ENCODE measurements at places on chromosomes 13 and 19.
A peak's percentile ranks its signal among the peaks of the same experiment; 100 is the strongest.

DNA sequence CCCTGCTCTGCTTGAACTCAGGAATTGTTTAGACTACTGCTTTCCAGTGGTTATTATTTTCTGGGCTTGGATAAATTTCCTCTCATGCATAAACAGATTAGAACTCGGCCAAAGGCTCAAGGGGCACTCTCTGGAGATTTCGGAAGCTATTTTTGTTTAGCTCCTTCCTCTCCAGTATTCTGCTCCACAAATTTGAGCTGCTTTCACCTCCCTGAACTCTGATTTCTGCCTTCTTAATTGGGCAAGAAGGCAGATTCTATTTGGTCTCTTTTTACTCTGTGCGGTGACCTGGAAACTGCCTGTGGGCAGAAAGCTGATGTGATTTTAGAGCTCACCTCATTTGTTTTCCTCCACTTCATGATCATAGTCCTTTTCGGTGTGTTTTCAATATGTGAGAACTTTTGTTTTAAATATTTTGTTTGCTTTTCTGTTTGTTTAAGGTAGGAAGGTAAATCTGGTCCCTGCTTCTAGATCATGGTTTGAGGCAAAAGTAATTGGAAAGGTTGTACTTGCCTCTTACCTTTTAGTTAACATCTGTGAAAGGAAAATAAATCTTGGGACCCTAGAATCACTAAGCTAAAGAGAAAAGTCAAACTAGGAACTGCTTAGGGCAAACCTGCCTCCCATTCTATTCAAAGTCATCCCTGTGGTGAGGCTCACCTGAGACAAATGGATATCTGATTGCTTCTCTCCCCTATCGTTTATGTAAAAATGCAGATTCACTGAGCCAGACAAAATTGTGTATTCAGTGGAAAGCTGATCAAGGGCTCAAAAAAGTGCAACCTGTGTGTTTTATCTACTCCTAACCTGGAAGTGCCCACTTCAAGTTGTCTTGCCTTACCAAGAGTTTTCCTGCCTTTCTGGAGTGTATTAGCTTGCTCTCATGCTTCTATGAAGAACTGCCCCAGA is 714.7 kb upstream of the PCDH20 start:
- peak; percentile 95 for DNase-seq

GRCh38 chr19:6239401-6239844 is 40.4 kb downstream of the MLLT1 start:
- DNase-seq: no peak

DNA sequence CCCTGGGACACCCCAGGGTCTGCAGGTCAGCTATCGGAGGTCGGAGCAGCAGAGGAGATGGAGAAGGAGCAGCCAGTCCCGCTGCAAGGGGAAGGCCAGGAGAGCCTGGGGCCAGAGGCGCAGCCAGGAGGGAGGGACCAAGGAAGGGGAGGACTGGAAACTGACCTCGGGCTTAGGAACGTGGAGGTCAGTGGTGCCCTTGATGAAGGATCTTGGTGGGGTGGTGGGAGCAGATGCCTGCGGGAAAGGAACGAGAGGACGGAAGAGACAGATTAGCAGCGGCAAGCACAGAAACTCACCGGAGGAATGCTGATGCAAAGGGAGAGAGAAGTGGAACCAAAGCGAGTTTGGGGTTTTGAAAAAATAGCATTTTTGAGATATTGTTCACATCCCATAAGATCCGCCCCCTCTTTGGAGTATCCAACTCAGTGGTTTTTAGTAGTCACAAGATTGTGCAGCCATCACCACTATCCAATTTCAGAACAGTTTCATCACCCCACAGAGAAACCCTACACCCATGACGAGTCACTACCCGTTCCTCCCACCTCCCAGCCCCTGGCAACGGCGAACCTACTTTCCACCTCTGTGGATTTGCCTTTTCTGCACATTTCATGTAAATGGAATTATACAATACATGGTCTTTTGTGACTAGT is 22.1 kb downstream of the PLEKHF1 start:
- peak; percentile 7 for DNase-seq

DNA sequence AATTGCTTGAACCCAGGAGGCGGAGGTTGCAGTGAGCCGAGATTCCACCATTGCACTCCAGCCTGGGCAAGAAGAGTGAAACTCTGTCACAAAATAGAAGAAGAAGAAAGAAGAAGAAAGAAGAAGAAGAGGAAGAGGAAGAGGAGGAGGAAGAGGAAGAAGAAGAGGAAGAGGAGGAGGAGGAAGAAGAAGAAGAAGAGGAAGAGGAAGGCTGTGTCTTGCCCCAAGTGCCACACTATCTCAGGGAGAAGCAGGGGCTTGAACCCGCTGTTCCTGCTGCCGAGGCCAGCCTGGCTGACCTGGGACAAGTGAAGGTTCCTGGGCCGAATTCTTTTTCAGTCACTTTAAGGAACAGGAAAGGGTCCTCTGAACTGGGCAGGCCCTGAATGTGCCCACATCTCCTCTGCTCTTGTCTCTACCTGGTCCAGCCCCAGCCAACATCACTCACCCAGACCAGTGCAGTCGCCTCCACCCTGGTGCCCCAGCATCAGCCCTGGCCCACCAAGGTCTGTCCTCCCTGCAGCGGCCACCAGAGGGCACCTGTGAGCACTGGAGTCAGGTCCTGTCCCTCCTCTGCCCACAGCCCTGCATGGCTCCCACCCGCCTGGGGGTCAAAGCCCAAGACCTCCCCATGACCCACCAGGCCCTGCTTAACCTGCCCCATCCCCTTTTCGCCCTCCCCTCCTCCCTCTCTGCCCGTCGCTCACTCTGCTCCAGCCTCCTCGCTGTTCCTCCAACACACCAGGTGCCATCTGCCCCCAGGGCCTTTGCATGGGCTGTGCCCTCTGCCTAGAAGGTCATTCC is 20.0 kb downstream of the TICAM1 start:
- DNase-seq: peak; percentile 63

- no peak for DNase-seq
These were observed 7.6 kb downstream of the MTIF3 start for GRCh38 chr13:27442797-27443196.

GRCh38 chr13:87311165-87311564 is 360.0 kb upstream of the SLITRK5 start:
- peak; percentile 7 for DNase-seq

- DNase-seq: peak; percentile 70
These were observed 2.7 kb downstream of the WDR88 start for GRCh38 chr19:33134571-33135041.

DNA sequence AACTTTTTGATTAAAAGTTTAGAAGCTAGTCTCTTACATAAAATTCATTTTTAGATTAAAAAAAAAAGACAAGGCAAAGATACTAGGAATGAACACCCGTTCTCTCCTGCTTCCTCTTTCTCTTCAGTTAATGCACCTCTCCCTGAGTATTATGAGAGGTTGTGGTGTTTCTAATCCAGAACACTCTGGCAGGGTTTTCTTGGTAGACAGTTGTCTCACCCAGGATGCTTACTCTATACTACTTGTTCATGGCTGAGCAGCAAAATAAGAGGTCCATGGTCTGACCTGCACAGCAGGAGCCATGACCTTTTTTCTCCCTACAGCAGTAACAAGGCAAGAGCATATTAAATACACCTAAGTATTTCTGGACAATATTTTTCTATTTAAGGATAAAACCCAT is 62.0 kb downstream of the MICU2 start:
- peak; percentile 1 for DNase-seq

DNA sequence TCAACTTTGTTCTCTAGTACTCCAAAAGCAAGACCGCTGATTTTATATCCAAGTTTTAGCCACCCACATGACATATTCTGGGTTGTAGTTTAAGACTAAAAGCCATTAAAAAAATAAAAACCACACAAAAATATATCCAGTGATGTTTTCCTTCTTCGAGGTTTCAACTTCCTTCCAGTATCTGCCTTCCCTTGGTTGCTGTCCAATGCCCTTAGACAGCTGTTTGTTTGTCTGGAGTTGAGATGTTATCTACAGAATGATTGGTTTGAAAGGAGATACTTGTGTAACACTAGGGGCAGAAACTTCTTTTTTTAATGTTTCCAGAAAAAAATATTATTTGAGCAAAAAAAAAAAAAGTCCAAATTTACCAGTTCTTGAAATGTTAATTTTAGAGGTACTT is 591.5 kb upstream of the PCDH9 start:
- no peak for DNase-seq

GRCh38 chr13:80083853-80084676 is 256.9 kb downstream of the SPRY2 start:
- DNase-seq: no peak

DNA sequence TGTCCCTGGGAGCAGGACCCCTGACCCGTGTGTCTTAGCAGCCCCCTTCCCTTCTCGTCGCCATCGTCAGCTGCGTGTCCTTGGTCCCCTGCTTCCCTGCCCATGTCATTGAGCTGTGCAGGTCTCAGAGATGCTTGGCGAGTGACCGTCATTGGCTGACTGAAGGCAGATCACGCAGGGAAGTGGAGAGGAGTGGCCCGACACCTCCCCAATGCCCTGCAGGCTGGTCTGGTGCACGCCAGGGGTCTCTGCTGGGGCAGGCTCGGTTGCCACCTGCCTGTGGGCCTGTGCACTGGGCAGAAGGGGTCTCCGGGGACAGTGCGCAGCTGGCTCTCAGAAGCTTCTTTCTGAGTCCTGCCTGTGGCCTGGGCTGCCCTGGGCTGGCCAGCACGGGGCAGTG is 6.2 kb downstream of the GNA11 start:
- DNase-seq: no peak

GRCh38 chr13:44052780-44053184 is 173.1 kb downstream of the LACC1 start:
- no peak for DNase-seq

DNA sequence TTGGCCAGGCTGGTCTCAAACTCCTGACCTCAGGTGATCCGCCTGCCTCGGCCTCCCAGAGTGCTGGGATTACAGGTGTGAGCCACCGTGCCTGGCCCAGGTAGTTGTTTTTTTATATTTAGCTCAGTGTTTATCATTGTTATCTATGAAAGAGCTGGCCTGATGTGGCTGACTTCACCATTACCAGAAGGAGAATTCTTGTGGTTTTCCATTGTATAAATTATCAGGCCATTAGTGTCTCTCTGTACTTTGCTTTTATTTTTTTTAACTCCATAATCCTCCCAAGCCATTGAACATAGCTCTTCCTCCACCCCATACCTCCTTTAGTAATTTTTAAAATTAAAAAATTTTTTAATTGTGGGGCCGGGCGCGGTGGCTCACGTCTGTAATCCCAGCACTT is 24.2 kb downstream of the CERS4 start:
- DNase-seq: no peak

- DNase-seq: no peak
These were observed 930.5 kb upstream of the SLITRK1 start for GRCh38 chr13:84812789-84813188.

DNA sequence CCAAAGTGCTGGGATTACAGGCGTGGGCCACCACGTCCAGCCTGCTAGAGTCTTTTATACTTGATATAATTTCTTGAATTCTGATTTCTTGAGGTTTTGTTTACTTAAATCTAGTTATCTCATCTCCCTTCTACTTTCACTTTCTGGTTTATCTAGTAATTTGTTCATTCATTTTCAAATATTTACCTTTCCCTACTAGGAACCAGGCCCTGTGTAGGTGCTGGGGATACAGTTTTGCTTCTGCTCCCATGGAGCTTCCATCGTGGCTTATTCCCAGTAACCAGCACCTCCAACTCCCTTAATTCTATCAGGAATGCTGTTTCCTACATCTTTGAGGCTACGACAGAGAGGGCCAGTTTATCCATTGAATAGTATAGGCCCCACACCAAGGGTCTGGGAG is 24.1 kb upstream of the TRIM13 start:
- no peak for DNase-seq

Data from NCI-H69 (cell line).